Activated naive CD4-positive, alpha-beta T cell treated with Interleukin-2 at 50 U/mL for 16 hours (primary cell): ENCODE measurements at places on chromosomes 11 and 22.

GRCh38 chr11:26651916-26652315 lies 69.9 kb downstream of the SLC5A12 start:
- no peak for DNase-seq

GRCh38 chr11:69333879-69334278 lies 39.9 kb downstream of the MYEOV start:
- DNase-seq, result no peak

DNA sequence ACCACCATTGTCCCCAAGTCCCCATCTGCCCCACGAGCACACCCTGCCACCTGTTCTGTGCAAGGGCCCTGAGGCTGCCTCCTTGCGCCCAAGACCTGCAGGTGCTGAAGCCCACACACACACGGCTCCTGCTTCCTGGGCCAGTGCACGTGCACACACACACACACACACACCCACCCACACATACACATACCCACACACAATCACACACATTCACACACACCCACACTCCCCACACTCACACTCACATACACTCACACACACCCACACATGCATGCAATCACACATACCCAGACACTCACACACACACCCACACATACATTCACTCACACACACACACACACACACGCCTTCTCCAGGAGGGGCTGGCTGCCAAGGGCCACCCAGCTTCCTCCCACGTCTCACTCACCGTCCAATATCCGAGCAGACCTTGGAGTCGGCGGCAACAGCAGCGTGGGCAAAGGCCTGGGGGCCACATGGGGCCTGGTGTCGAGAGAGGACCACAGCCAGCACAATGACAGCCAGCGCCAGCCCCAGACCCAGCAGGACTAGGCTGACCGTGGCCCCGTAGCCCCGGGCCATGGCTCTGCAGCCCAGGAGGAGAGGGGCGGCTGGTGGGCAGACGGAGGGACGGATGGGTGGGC lies 616 bp downstream of the GGT5 start:
- DNase-seq, result no peak

- DNase-seq, result no peak
Measured at GRCh38 chr22:38540701-38541100, 29.3 kb downstream of the DMC1 start.

- DNase-seq, result no peak
Measured at GRCh38 chr11:125226706-125227105, 62.2 kb downstream of the PKNOX2 start.

DNA sequence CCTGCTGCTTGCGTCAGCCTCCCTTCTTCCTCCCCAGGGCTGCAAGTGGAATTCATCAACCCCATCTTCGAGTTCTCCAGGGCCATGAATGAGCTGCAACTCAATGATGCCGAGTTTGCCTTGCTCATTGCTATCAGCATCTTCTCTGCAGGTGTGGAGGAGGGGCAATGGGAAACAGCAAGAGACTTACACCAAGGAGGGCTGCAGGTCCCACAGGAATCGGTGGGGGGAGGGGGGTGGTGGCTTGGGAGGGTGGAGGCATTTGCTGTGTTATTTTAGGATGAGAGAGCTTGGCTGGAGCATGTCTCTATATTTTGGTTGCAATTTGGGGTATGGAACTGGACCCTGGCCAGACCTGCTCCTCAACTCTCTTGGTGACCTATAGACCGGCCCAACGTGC lies 2.1 kb upstream of the MADD start:
- DNase-seq, result no peak

GRCh38 chr22:43455846-43456245 lies 44.0 kb downstream of the MPPED1 start:
- no peak for DNase-seq

DNA sequence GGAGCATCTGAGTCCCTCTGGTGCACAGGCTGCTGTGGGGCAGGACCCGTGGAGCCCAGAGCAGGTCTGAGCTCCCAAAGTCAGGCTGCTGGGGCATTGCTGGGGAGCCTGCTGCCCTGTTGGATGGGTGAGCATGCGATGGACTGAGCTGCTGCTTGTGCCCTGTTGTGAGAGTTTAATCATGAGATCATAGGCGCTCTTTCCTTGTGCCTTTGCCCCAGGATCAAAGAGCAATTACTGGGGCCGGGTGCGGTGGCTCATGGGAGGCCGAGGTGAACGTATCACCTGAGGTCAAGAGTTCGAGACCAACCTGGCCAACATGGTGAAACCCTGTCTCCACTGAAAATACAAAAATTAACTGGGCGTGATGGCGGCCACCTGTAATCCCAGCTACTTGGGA lies 37.5 kb downstream of the MUC6 start:
- DNase-seq, result no peak

DNA sequence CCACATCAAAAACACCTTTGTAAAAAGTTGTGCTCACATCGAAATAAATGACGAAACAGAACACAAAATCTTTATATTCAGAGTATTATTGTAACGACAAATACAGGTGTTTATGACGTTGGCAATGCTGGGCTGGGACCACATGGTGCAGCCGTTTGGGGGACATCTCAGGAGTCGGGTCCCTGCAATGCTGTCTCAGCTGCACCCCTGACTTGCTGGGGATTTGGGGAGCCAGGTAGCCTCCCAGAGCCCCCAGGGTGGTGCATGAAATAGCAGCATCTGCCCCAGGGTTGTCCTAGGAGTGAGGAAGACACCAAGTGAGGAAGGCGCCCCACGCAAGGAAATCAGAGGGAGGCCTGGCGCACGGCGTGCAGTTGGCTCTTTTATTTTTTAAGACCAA lies 1526.8 kb downstream of the BRD1 start:
- DNase-seq, result no peak

- DNase-seq, result no peak
Measured at GRCh38 chr11:16669799-16670415, 68.5 kb upstream of the C11orf58 start.

DNA sequence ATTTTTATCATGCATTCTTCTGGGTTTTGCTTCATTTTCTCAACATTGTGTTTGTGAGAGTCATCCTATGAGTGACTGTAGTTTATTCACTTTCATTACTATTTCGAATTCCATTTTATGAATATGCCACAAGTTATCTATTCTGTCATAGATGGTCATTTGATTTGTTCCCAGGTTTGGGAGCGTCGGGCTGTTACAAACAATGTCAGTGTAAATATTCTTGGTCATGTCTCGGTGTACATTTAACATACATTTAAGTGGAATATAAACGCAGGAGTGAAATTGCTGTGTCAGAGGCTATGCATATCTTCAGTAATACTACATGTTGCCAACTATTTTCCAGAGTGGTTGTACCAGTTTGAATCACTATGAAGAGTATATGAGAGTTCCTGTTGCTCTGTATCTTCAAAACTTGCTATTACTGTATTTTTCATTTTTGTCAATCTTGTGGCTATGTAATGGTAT lies 2.4 kb downstream of the TRIM44 start:
- DNase-seq, result no peak

DNA sequence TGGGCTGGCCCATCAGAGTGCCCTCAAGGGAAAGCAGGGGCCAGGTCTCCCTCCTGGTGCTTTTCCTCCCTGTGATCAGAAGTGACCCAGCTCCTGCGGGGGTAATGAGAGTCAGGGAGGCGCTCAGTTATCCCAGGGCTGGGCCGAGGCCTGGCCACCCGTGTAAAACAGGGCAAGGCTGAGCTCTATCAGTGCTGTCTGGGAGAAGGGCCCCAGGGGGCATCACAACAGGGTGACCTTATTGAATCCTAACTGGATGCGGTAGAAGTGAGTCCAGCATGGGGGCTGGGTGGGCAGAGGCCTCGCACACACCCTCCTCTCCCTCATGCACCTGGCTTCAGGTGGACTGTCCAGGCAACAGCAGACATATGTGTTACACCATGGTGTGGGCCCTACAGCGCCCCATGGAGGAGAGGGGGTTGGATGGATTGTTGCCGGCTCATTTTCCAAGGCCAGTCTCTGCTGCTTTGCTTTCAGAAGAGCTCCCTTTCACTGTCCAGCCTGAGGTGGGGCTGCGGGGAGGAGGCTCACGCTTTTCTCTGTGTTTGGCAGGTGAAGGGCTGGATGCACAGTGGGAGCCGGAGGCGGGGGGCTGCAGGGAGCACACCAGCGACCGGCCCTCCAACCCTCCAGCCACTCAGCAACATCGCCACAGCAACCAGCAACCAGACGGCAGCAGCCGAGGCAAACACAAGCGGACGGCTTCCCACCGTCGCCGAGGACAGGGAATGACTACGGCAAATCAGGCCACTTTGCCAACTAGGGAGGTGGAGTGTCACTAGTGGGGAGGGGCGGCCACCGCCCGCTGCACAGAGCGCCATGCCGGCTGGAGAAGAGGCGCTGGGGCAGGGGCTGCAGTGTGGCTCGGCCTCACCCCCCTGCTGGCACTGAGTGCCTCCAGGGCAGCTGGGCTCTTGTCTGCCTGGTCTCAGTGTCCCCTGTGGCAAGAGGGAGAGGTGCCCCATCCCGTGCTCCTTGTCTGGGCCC lies 24.7 kb downstream of the GNAZ start:
- DNase-seq, result no peak

- no peak for DNase-seq
Measured at GRCh38 chr22:24271386-24271854, 789 bp downstream of the SPECC1L start.

GRCh38 chr11:32387411-32387810 lies 47.9 kb downstream of the WT1 start:
- no peak for DNase-seq

DNA sequence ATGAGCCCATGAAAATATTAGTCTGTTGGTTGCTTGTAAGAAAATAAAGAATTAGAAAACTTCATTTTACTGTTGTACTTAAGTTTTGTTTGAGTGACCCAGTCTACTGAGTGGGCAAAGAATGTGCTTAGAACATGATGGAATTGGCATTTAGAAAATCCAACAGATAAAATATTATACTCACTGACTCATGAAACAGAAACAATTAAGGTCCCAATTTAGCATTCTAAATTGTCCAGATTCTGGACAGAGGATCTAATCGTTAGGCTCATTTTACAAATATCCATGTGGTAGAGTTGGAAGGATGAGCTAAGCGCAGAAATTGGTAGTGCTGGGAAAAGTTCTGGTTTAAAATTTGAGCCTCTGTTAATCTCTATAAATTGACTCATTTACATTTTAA lies 45.4 kb downstream of the METTL15 start:
- no peak for DNase-seq

- no peak for DNase-seq
Measured at GRCh38 chr11:114166362-114166761, 106.9 kb downstream of the ZBTB16 start.
